ENCODE measurements at places on chromosomes 3 and 15.

- peaks cover 9% of the 10 kb centered on the region for H3K36me3 ChIP-seq
- no peak for DNase-seq
- no peak overlapping the region for H3K4me3 ChIP-seq
- no peaks in the 10 kb centered on the region for H3K27me3 ChIP-seq
Observed at GRCh38 chr3:47296562-47297302, 14.0 kb downstream of the KLHL18 start.

DNA sequence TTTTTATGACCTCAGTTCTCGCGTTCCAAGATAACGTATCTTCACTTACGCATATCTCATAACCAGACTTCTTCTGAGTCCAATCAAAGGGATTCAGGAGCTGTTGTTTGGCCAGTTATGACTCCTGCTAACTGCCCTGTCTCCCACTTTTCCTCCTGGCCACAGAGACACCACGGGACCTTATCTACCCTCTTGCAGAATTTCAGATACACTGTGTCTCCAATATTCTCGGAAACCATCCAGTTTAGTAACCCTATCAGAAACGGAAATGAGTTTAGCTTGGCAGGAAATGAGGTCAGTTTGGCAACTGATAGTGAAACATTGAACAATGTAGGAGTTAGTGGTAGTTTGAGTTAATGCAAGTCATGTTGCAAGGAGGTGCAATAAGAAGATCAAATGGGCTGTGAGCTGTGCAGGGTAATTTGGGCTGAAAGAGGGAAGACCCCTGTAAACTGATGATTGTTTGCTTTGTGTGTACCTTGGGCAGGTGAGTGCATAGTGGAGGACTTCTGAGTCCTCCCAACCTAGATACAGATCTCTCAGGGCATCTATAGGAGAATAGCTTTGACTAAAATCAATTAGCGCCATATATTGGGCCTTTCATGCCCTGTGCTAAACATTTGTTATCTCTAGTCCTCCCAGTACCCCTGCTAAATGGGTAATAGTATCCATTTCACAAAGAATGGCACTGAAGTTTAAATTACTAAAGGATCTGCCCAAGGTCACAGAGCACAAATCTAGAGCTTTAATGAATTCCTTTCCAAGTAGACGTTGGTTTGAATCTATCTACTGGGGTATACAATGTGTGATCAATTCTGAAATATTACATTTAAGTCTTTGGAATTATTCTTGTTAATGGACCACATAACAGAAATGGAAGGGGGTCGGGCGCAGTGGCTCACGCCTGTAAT is 41.3 kb upstream of the PIK3CB start:
- H3K27me3 ChIP-seq, result no peaks in the 10 kb centered on the region
- H3K4me3 ChIP-seq, result no peak overlapping the region
- peak; percentile 16 for DNase-seq
- H3K27ac ChIP-seq, result no peak overlapping the region
- no peaks in the 10 kb centered on the region for H3K4me1 ChIP-seq

DNA sequence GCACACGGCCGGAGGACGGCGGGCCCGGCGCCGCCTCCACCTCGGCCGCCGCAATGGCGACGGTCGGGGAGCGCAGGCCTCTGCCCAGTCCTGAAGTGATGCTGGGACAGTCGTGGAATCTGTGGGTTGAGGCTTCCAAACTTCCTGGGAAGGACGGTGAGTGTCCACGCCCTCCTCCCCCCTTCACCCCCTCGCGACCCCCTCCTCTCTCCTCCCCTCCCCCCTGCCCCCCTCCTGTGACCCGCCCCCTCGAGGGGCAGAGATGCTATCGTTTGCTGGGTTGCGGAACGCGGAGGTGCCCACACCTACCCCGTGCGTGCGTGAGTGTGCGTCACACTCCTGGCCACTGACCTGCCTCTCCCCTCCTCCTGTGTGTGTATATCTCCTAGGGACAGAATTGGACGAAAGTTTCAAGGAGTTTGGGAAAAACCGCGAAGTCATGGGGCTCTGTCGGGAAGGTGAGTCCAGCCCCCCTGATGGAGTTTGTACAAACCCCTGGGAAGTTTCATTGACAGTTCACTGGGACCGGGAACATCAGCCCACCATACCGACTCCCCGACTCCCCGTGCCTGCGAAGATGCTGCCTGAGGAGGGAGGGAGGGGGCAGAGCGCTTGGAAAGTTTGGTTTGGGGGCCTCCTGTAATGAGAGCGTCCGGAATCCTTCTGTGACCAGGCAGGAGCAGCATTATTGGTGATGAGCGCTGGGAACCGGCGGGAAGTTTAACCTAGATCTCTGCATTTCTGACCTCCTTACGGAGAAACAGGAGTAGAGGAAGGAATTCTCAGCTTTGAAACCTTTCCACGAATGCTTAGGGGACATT is 795 bp upstream of the SCAANT1 start:
- H3K27me3 ChIP-seq, result no peaks in the 10 kb centered on the region
- peak; percentile 66 for DNase-seq
- H3K4me1 ChIP-seq, result peaks cover 24% of the 10 kb centered on the region
- peak overlapping the region; percentile 64 for H3K4me3 ChIP-seq
- peaks cover 13% of the 10 kb centered on the region for H3K36me3 ChIP-seq

DNA sequence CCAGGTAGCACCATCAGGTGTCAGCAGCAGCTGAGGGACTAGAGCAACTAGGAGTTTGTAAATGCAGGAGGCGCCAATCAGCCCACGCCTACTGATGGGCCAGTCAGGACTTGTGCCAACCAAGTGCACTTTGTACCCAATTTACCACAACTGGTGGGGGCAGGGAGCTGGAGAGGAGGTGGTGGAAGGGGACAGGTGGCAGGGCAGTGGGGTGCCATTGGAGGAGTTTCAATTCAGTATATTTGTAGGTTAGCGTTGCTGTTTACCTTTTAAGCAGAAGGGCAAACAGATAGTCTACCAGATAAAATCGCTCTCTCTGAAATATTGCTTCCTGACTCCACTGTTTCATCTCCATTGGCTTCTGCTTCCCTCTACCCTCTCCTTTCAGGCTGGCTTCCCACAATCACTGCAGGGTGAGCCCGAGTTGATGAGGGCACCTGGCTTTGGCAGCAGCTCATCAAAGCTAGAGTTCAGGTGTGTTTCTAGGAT is 75.7 kb downstream of the TRIM69 start:
- no peaks in the 10 kb centered on the region for H3K4me1 ChIP-seq
- H3K4me3 ChIP-seq, result no peak overlapping the region
- no peaks in the 10 kb centered on the region for H3K27me3 ChIP-seq
- no peak for DNase-seq
- H3K27ac ChIP-seq, result no peak overlapping the region

- peaks cover 72% of the 10 kb centered on the region for H3K4me1 ChIP-seq
- H3K4me3 ChIP-seq, result no peak overlapping the region
- H3K27me3 ChIP-seq, result no peaks in the 10 kb centered on the region
- no peak overlapping the region for H3K27ac ChIP-seq
- no peaks in the 10 kb centered on the region for H3K36me3 ChIP-seq
Observed at GRCh38 chr15:63491979-63492378, 12.4 kb upstream of the USP3 start.
